Jurkat, Clone E6-1 (cell line): ENCODE measurements at places on chromosomes 2 and 18.

DNA sequence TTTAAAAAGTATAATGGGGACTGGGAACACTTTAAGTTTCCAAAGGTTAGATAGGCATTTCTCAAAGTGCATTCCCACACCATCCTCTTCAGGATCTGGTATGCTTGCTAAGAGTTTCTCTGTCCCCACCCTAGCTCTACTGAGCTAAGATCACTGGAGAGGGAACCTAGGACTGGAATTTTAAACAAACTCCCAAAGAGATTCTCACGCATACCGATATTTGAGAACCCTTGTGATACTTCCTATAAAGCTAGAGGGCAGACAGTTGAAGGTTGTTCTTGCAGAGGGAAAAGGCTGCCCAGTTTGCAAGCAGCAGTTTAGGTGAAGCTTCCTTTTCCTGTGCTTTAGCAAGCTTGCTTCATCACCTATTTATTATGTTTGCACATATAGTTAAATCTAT is 3.6 kb downstream of the CNRIP1 start:
- no peak for DNase-seq

GRCh38 chr2:55519938-55520885 is 694 bp downstream of the CFAP36 start:
- no peak for DNase-seq

DNA sequence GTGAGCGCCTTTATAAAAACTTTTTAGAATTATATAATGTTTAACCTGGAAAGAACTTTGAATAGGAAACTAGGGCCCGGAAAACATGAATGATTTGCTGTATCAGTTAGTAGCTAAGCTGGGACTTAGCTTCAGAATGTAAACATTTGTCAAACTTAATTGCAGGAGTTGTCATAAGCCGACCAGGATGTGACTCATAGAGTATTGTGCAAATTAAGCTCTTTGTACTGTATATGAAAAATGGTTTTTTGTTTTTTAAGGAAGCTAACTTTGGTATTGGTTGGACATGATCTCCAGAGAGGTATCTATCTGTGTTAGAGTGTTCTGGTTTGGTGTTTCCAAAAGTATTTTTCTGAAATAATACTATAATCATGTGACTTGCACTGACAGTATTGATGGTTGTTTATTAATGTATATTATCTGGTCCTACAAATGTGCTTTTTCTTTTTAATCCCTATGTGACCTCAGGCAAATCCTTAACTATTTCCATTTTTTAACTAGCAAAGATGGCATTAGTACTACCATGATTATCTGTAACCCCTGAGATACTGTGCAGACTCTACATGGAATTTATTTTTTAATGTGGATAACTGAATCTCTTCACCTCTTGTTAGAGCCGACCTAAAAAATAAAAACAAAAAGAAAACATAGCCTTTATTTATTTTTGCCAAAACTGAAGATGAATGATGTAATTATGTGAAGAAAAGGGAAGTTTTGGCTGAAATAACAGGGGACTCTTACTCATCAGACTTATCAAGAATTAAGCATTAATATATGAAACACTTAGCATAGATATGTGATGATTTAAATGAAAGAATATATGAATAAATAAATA is 11.7 kb downstream of the YIPF4 start:
- no peak for DNase-seq

GRCh38 chr2:120452131-120452530 is 106.2 kb downstream of the INHBB start:
- DNase-seq: no peak

DNA sequence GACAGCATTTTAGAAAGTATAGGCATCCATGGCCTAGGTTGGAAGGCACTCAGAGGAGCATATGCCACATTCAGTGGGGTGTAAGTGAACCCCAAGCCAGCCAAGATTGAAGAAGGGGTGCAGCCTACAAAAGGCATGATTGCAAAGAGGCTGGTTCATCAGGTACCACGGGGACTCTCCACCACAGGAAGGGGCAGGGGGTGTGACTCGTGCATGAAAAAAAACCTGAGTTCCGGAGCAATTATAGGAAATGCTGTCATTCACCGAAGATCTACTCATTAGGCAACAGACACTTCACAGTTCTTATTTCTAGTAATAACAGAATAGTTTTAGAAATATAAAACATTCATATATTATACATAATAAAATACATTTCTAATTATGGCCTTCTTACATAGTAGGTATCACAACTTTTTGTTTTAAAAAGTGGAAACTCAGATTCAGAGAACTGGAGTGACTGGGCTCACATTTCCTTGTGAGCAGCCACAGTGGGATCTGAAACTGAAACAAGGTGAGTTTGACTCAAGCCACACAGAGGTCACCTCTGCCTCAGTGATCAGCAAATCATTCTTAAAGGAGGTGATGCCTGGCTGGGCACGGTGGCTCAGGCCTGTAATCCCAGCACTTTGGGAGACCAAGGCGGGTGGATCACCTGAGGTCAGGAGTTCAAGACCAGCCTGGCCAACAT is 188.4 kb upstream of the GYPC start:
- DNase-seq: no peak

DNA sequence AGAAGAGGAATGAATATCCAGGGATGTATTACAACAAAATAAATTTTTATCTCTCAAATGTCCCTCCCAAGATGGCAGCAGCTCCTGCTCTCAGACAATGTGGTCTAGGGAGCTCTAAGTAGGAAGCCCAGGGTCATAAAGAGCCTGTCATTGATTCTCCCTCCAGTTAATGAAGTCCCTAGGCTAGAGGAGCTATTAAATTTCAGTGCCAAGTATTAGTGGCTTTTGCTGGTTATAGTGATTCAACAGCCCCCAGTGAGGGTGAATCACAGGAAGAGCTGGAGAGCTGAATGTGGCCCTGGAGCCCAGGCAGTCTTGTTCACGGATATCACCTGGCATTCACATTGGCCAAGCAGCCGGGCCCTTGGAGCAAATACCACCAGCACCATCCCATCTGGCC is 109.8 kb upstream of the YPEL5 start:
- DNase-seq: no peak

- DNase-seq: peak; percentile 58
These were observed 806 bp downstream of the ZNF407 start for GRCh38 chr18:74598350-74599001.

- no peak for DNase-seq
These were observed 755.0 kb upstream of the RAB6C start for GRCh38 chr2:129224486-129224885.
